T-helper 2 cell treated with Interferon-gamma antibody and Interleukin-4, amounts not matched to agents 5 μg/mL and 100 μg/mL, for 36 hours (primary cell): ENCODE measurements at places on chromosomes 6 and 20.

DNA sequence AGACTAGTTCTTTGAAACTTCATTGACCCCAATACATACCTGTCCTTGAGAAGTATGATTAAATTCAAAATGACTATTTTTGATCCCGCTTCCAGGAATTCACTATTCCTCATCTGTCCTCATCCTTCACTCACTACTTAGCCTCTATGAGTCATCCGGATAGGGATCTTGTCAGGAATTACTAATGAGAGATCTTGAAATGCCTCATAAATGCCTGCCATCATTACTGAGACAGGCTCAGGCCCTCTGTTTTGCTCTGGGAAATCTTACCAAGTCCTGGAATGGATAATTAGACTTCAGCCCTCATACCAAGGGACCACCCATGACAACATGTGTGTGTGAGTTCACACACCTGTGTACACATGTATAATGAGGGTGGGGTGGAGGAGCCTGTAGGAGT is 2.8 kb upstream of the CYP24A1 start:
- DNase-seq, result no peak

- DNase-seq, result no peak
Observed at GRCh38 chr6:104750449-104750848, 109.3 kb downstream of the HACE1 start.

DNA sequence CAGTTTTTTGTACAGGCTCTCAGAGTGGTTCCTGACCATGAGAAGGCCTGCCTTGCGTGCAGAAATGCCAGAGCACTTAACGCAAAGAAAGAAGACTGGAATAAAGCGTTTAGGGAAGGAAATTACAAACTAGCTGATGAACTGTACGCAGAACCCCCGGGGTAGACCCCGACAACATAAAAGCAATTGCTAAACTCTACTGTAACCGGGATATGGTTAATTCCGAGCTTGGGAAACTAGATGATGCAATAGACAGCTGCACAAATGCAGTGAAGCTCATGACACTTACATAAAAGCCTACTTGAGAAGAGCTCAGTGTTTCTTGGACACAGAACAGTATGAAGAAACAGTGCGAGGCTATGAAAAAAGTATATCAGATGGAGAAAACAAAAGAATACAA is 35.7 kb downstream of the CITED2 start:
- DNase-seq, result no peak

DNA sequence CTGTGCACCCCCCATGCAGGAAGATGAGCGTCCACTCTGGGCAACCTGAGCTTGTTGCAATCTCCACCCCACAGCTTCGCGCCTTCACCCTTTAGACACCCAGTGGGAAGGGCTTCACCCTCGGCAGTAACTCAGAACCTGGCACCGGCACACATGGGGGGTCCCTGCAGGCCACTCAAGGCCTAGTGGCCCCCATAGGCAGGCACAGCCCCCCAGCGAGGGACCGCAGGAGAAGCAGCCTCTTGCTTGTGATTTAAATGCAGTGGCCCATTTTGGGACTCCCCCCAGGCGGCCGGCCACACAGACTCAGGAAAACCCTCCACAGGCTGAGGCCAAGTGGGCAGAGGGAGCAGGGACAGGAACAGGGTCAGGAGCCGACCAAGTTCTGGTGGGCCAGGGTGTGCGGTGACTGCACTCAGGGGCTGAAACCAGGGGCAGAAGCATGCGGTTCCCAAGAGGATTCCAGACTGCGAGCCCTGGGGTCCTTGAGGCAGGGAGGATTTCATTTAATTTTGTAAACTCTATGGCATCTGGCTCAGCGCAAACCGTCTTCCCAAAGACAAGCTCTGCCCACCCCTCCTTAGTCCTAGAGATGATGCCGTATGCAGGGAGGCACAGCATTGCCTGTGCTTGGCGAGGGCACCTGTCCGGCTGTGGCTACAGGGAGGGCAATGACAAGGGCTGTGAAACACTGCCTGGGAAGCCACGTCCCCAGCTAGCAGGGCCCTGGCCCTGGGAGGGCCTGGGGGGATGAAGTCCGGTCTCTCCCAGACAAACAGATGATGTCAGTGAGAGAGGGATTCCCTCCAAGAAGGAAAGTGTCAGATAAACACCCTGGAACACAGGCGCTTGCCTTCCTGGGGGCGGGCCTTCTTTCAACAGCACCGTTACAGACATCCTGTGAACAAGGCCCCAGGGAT is 52.9 kb upstream of the GPR31 start:
- no peak for DNase-seq
